ENCODE measurements at places on chromosomes 12 and 14. TPM values are rescaled to one million over a fixed set of nuclear protein-coding genes. Genes with fewer than 3 reads are reported as not detected.
A peak's percentile ranks its signal among the peaks of the same experiment; 100 is the strongest.

GRCh38 chr12:124411953-124412645, 117.2 kb downstream of the RFLNA start:
- no peak overlapping the region for H3K27ac ChIP-seq
- H3K4me3 ChIP-seq = no peak overlapping the region
- no peaks in the 10 kb centered on the region for H3K4me1 ChIP-seq
- DNase-seq = no peak
- peaks cover 12% of the 10 kb centered on the region for H3K36me3 ChIP-seq

GRCh38 chr12:130162267-130162666, at the start of gene FZD10:
Gene FZD10 (plus strand): TSS chr12:130162464. CDS start chr12:130162943, 479 bp downstream.
- H3K4me1 ChIP-seq = no peaks in the 10 kb centered on the region
- H3K27me3 ChIP-seq = no peaks in the 10 kb centered on the region
- H3K27ac ChIP-seq = no peak within 1 kb of the TSS
- DNase-seq = no peak
- no peak within 1 kb of the TSS for H3K4me3 ChIP-seq

DNA sequence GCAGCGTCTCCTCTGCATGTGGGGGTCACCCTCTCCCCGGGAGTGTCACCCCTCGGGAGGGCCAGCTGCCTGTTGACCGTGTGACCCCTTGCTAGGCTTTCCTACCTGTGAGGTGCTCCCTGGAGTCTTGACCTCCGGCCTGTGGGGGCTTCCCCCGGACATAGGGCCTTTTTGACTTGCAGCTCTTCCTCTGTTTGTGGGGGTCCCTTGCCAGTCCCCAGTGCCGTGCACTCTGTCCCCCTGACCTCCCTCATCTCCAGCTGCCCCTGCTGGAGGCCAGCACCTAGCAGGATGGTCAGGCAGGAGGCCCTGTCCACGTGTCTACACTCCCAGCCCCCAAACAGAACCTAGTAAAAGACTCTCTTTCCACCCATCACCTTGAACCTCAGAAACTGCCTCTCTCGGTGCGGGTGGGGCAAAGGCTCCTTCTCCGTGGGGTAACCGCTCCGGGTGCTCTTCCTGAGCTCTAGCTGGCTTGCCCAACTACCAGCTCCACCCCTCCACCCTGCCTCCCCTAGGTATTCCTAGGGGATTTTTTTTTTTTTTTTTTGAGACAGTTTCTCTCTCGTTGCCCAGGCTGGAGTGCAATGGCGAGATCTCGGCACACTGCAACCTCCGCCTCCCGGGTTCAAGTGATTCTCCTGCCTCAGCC, 810 bp downstream of the AACS start:
- H3K36me3 ChIP-seq = peaks cover 3% of the 10 kb centered on the region
- H3K4me1 ChIP-seq = no peaks in the 10 kb centered on the region
- peak overlapping the region; percentile 94 for H3K4me3 ChIP-seq
- H3K27ac ChIP-seq = peak overlapping the region; percentile 54
- DNase-seq = no peak
- no peaks in the 10 kb centered on the region for H3K27me3 ChIP-seq

DNA sequence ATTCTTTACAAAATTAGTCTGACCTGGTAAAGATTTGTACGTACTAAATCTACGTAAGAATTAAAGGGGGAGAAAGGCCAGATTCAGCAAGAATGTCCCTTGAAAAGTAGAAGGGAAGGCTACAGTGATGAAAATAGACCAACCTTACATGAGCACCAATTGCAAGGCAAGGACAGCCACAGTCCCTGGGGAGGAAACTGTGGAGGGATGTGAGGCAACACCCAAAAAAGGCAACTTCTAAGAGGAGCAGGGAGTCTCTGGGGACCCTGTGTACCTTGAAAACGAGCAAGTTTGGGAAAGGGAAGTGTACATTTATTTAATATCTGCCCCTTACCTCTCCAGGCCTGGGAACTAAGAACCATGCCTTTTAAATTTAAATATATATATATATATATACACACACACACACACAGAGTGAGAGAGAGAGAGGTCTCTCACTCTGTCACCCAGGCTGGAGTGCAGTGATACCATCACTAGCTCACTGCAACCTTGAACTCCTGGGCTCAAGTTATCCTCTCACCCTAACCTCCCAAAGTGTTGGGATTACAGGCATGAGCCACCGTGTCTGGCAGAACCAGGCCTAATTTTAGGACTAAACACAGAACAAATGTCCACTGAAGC, 56.4 kb downstream of the TMCC3 start:
- peak; percentile 15 for DNase-seq
- no peak overlapping the region for H3K27ac ChIP-seq
- H3K36me3 ChIP-seq = no peaks in the 10 kb centered on the region
- no peaks in the 10 kb centered on the region for H3K4me1 ChIP-seq

GRCh38 chr12:66693901-66694513, 15.1 kb upstream of the GRIP1 start:
- H3K27me3 ChIP-seq = no peaks in the 10 kb centered on the region
- peaks cover 5% of the 10 kb centered on the region for H3K4me1 ChIP-seq
- H3K27ac ChIP-seq = no peak overlapping the region
- peak; percentile 23 for DNase-seq
- no peak overlapping the region for H3K4me3 ChIP-seq
- H3K36me3 ChIP-seq = no peaks in the 10 kb centered on the region

SIX6 gene
- polyA plus RNA-seq = not detected

- H3K27ac ChIP-seq = no peak overlapping the region
- no peaks in the 10 kb centered on the region for H3K4me1 ChIP-seq
- no peaks in the 10 kb centered on the region for H3K27me3 ChIP-seq
- no peak for DNase-seq
- no peaks in the 10 kb centered on the region for H3K36me3 ChIP-seq
Observed at GRCh38 chr12:13437541-13437940, 241.0 kb downstream of the EMP1 start.

DNA sequence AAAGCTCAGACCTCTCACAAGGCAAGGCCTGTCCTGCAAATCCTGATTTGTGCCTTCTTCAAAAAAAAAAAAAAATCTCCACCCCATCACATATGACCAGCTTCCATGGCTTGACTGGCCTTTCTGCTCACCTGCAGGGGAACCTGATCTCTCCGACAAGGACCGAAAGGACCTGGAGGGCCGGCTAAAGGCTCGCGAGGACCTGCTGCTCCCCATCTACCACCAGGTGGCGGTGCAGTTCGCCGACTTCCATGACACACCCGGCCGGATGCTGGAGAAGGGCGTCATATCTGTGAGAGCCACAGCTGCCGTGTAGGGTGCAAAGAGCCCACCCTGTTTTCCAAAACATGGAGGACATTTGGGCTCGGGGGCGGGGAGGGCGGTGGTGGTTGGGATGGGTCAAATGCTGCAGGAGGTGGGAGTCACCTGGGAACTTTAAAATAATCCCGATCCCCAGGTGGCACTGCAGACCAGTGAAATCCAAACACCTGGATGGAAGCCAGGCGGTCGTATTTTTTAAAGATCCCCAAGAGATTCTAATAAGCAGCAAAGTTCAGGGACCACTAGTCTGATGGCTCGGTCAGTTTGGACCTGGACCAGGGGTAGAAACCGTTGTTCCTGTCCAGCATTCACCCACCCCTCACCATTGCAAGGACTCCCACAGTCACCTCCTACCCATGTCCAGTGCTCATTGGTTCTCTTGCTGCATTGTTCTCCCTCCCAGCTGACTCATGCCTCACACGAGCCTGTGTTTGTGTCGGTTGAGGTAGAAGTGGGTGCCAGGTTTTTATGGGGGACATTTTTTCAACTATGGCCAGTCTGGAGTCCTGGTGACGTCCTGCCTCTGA, 44.8 kb downstream of the FOXN4 start:
- DNase-seq = no peak
- no peaks in the 10 kb centered on the region for H3K27me3 ChIP-seq
- no peak overlapping the region for H3K27ac ChIP-seq
- no peak overlapping the region for H3K4me3 ChIP-seq

DNA sequence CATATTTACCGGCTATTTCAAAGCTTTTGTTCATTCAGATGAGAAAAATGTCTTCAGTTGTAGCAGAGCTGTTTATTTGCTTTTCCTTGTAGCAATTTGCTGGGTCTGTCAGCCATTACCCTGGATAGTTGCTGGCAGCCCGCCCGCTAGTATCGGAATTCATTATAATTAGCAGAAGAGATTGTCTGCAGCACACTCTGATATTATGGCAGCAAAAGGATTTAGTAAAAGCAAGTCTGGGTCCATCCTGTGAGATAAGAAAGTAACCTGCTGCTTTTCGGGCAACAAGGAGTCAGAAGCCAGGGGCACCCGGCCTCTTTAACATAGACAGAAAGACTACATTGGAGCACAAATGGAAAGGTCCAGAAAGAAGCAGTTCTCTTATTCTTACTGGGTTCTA, 6.1 kb upstream of the SLC35E3 start:
- H3K27ac ChIP-seq = no peak overlapping the region
- no peaks in the 10 kb centered on the region for H3K4me1 ChIP-seq
- no peak overlapping the region for H3K4me3 ChIP-seq
- H3K27me3 ChIP-seq = no peaks in the 10 kb centered on the region
- peaks cover 3% of the 10 kb centered on the region for H3K36me3 ChIP-seq

NRXN3 gene
- 1.1 TPM for polyA plus RNA-seq

DNA sequence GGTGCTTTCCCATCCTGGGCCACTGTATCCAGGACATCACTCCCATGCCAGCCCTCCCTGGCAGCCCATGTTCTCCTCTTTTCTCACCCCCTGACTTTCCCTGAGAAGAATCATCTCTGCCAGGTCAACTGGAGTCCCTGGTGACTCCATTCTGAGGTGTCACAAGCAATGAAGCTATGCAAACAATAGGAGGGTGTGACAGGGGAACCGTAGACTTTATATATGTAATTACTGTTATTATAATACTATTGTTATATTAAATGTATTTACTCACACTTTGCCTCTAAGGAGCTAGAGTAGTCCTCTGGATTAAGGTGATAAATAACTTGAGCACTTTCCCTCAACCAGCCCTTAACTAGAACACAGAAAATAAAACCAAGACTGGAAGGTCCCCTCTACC, 9.2 kb downstream of the ZNF219 start:
- no peaks in the 10 kb centered on the region for H3K36me3 ChIP-seq
- H3K27me3 ChIP-seq = no peaks in the 10 kb centered on the region
- no peaks in the 10 kb centered on the region for H3K4me1 ChIP-seq
- H3K27ac ChIP-seq = no peak overlapping the region
- no peak for DNase-seq

DNA sequence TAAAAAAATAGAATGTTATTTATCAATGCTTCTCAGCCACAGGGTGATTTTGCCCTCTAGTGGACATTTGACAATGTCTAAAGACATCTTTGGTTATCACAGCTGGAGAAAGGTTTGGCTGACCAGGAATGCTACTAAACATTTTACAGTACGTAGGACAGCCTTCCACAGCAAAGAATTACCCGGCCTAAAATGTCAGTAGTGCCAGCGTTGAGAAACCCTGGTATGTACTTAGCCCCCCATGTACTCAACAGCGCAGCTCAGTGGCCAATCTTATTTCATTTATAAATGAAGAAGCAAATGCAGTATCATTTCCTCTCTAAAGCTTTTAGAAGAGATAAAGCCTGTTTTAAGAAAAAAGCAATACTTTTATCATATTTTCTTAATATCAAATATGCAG, 5.8 kb downstream of the MARK3 start:
- H3K4me1 ChIP-seq = peaks cover 22% of the 10 kb centered on the region
- H3K36me3 ChIP-seq = no peaks in the 10 kb centered on the region
- no peak for DNase-seq
- H3K4me3 ChIP-seq = no peak overlapping the region
- H3K27ac ChIP-seq = no peak overlapping the region

GRCh38 chr12:103929784-103930033, 501 bp upstream of the HSP90B1 start:
- peak overlapping the region; percentile 99 for H3K27ac ChIP-seq
- H3K27me3 ChIP-seq = no peaks in the 10 kb centered on the region
- H3K4me3 ChIP-seq = peak overlapping the region; percentile 76
- H3K36me3 ChIP-seq = peaks cover 2% of the 10 kb centered on the region
- H3K4me1 ChIP-seq = peaks cover 25% of the 10 kb centered on the region
- DNase-seq = no peak

DNA sequence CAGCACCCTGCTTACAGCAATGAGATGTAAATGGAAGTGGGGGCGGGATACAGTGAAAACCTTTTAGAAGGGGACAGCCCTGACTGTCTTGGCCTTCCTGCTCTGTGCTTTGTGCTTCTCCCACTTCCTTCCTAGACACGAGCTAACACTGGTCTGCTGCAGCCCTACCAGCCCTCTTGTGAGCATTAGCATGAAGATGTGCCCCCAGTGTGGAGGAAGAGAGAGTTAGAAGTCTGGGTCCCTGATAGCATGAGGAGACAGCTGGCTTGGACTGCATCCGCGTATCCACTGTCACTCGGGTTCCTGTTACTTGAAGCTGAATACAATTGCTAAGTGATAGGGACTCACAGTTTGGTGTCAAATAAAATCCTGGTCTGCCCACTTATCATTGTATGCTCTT, 248.1 kb upstream of the SOX5 start:
- peaks cover 2% of the 10 kb centered on the region for H3K4me1 ChIP-seq
- H3K27me3 ChIP-seq = no peaks in the 10 kb centered on the region
- no peak overlapping the region for H3K27ac ChIP-seq
- no peak overlapping the region for H3K4me3 ChIP-seq
- no peaks in the 10 kb centered on the region for H3K36me3 ChIP-seq

DNA sequence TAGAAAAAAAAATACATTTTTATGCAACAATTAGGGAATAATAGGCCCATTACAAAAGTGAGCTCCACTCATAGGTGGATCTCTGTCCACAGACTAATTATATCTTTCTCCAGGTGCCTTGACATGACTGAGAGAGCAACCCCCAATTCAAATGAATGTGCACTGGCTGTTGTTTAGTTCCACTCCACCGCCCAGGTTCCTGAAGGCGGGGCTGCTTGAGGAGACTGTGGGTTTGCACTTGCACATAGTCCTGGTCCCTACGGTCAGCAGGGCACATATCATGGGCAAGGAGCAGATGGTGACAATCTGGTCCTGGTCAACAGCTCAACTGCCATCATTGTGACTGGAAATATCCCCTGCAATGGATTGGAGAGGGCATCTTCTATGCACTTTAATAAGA, 195.6 kb upstream of the PWP1 start:
- H3K27me3 ChIP-seq = no peaks in the 10 kb centered on the region
- peaks cover 11% of the 10 kb centered on the region for H3K4me1 ChIP-seq
- no peaks in the 10 kb centered on the region for H3K36me3 ChIP-seq

DNA sequence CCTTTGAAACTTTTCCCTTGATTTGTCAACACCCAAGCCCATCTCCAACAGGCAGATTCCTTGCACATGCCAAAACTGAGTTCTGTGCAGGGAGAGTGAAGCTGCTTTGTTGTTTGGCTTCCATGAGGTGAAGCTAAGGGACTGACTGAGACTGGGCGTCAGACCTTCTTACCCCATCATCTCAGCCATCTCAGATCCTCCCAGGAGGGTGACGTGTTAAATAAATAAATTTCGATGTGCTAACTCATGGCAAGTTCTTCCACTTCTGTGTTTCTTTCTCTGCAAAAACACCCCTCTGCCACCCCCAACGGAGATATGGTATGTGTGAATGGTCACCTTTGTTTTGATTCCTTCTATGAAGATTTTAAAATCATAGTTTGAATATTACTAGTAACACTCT, 17.8 kb downstream of the UTP20 start:
- no peak overlapping the region for H3K4me3 ChIP-seq
- H3K27ac ChIP-seq = no peak overlapping the region

- no peaks in the 10 kb centered on the region for H3K4me1 ChIP-seq
- no peaks in the 10 kb centered on the region for H3K27me3 ChIP-seq
- H3K36me3 ChIP-seq = no peaks in the 10 kb centered on the region
- H3K27ac ChIP-seq = no peak overlapping the region
Observed at GRCh38 chr14:97039717-97040363, 242.7 kb downstream of the VRK1 start.

Measured in GM12878 (cell line).